ENCODE measurements at places on chromosomes 13 and 19.

DNA sequence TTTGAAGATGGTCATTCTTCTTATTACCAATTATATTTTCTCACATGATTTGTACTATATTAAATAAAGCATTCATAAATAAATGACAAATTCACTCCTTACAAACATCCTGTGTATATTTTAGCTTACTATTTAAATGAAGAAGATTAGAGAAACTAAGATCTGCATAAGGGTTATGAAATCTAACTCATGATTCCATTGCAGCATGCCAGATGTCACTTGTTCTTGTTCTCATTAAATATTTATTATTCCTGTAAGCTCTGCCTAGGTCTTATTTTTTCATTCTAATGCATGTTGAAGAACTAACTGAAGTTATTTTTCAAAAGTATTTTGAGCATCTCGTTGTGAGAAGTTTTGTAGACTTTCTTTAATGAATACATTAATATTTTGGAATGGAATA lies 18.3 kb downstream of the NUP58 start:
- DNase-seq = no peak

- no peak for DNase-seq
Observed at GRCh38 chr19:14006766-14007562, 844 bp upstream of the RFX1 start.

DNA sequence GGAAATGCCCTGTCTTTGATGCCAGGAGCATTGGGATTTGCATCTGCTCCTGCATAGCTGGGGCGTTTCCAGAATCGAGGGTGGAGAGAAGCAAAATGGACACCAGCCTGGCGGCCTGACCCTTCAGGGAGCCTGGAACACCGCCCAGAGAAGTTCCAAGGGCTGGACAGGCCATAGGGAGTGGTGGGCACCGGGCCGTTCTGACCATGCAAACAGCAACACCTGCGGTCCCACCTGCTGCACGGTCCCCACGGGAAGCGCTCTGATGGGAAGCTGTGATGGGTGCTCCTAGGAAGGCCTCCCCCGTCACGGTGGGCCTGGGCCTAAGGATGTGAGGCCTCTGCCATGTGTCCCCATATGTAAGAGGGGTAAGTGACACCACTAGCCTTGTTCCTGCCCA lies 34.2 kb upstream of the ANKRD10 start:
- DNase-seq = no peak

- no peak for DNase-seq
Observed at GRCh38 chr13:43626994-43627393, 159.8 kb downstream of the ENOX1 start.

GRCh38 chr19:6590258-6590826 lies 608 bp downstream of the CD70 start:
- no peak for DNase-seq

DNA sequence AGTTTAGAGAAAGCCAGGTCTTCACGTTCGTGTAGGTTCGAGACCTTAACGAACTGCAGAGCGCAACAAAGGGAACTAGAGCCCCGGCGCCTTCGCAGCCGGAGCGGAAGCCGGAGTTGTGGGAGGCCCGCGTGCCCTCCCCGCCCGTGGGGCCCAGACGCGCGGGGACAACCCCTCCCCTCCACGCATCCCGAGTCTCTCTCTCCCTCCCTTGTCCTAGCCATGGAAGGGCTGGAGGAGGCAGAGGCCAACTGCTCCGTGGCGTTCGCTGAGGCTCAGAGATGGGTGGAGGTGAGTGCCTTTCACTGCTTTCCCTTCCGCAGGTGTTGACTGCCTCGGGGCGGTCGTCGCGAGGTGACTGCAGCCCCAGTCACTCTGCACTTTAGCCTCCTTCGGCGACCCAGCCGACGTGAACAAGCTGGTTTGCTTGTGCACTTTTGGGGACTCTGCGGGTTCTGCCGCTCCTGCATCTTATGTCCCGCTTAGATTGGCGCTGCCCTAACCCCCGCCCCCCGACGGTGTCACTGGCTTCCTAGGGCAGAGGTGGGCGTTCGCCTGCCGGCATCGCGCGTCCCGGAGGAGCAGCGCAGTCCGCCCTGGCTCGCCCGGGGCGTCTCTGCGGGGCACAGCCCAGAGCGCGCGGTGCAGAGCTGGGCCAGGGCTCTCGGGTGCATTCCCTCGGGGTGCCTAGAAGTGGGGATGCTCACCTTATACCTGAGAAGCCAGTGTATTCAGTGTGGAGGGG lies 478 bp downstream of the LMO7 start:
- no peak for DNase-seq

GRCh38 chr19:11453468-11454341 lies 18.3 kb downstream of the PRKCSH start:
- DNase-seq = no peak

GRCh38 chr19:53045536-53045935 lies 996 bp downstream of the ERVV-2 start:
- no peak for DNase-seq

- no peak for DNase-seq
Observed at GRCh38 chr13:45141369-45141768, 21.1 kb downstream of the GTF2F2 start.

DNA sequence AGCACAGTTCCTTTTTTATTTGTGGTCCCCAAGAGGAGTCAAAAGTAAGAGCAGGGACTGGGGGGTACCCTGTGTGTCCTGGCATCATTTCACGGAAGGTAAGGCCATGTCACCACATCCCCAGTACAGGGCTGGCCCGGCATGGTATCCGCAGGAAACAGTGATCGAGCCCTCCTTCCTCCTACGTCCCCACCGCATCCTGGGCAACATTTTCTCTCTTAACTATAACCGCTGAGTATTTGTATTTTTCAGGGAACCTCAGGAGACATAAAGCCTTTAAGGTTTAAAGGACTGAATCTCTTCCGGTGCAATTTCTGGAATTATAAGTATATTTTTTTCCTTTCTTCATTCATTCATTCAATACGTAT lies 13.6 kb upstream of the LATS2 start:
- DNase-seq = no peak

DNA sequence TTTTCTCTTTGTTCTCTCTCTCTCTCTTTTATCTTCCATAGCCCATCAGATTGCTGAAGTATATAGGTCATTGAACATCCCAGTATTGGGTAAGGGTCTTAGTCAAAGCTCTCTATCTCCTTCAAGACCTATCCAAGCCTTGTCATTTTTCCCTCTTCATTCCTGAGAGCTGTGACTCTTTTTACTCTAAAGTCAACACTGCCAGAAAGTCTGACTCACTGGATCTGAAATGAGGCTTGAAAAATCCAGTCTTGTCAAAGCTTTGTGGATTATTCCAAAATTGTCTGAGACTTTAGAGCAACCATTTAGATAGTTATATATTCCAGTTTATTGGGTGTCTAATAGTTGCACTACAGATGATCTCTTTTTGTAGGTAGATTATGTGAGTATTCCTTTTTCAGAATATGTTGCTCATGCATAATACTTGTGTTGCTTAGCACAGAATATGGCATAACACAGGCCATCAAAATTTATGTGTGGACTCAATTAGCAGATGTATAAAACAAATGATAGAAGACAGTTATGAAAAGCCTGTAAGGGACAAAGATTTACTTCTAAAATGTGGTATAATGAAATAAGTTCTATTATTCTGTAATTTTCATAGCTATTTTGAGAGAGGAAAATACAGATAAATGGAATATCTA lies 389.3 kb upstream of the PCDH9 start:
- no peak for DNase-seq

DNA sequence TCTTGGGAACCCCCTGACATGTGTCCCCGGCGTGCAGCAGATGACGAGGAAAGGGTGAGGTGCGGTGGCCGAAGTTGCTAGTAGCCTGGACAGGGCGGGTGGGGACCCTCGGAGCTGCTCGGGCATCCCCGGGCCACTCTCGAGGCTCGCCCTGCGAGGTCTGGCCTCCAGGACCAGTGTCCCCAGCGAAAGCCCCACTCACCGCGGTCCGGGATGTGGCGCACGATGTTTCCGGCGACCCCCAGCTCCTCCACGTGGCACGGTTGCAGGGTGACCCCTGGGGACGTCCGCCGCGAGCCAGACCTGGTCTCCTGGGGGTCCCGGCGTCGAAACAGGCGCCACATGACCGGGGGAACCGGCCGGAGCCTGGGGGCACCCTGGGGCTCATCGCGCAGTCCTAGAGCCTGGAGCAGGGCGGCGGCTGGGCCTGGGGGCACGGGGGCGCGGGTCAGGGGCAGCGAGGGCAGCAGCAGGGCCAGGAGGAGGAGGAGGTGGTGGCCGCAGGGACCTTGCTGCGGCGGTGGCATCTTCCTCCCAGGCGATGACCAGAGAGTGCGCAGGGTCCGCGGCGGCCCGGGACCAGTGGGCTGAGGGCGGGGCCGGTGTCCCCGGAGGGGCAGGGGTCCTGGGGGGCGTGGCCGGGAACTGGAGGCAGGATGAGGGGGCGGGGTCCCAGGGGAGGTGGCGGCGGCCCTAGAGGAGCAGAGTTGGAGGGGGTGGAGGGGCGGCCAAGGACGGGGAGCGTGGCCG lies 26.0 kb downstream of the CERS1 start:
- no peak for DNase-seq

GRCh38 chr19:54518844-54519243 lies 16.2 kb downstream of the LAIR2 start:
- no peak for DNase-seq

DNA sequence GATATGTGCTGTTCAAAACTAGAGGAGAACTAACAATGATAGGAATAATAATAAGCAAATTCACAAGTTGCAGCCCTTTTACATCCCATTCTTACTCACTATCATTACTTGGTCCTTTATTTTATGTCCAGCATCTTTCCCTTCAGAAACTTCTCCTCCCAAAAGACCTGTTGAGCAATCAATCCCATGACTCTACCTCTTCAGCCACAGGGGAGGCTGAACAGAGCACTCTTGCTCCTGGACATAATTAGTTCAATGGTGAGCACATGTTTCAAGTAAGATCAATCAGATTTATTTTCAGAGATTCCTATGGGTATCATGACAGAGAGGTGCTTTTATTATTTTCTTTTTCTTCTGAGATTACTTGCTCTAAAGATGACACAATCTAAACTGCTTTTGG lies 260.0 kb downstream of the COG6 start:
- no peak for DNase-seq

- DNase-seq = no peak
Observed at GRCh38 chr19:49749055-49749716, 13.9 kb downstream of the TSKS start.

DNA sequence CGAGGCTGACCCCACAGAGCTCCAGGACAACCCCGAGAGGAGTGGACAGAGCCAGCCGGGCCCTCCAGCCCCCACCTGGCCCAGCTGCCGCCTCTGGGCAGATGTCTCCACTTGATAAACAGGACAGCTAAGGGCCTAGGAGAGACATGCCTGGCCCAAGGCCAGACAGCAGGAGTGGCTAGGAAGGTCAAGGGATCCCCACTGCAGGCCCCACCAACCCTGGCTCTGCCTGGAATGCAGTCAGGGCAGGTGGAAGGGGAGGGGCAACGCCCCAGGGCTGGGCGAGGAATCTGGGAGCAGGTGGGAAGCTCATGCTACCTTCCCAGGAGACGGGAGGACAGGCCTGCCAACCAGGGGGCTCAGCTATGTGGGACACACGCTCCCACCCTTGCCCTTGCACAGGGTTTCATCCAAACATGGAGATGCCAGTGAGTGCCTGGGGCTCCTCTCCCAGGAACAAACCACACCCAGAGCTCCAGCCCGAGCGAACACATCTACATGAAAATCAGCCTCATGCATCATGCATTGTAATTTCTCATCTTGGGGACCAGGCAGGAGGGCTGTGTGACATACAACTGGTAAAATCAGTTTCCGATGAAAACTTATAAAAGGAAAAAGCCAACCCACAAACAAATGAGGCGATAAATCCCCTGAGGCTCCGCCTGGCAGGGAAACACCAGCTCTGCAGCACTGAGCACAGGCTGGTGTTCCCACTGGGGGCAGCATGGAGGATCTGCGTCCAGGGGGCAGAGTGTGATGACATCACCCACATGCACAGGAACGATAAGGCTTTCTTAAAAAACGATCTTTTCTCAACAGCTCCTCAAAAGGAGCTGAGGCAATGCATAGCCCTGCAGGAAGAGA lies 25.0 kb downstream of the SH3GL1 start:
- DNase-seq = no peak

DNA sequence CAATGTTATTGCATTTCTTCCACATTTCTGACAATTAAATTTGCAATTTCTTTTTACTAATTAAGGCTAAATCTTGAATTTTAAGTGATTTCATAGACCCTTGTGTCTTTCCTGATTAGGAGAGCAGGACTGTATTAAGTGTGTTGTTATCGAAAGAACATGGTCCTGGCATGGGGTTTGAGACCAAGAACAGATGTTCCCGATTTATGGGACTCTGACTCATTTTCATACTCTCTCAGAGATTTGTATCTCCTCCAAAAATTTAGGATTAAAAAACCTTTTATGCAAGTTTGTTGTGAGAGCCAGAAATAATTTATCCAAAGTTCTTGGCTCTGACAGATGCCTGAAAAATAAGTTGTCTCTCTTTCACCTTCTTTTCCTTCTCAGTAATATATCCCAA lies 589.3 kb upstream of the ARGLU1 start:
- DNase-seq = no peak

DNA sequence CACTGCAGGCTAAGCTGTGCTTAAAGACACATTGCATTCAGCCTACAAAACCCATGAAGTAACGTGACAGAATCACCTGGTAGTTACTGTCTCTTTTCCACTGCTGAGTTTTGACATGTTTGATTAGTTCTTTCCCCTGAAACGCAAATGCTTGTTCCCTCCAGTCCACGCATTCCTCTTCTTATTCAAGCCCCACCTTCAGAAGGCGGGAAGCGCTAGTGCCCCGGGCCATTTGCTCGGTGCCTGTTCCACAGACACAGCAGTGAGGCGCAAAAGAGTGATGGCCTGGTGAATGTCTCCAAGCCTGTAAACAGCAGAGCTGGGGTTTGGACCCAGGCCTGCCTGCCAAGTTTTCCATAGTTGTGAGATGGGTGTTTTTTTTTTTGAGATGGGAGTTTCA lies 10.9 kb downstream of the ACP4 start:
- DNase-seq = no peak

GRCh38 chr13:41199526-41199925 lies 5.2 kb upstream of the KBTBD7 start:
- DNase-seq = no peak

DNA sequence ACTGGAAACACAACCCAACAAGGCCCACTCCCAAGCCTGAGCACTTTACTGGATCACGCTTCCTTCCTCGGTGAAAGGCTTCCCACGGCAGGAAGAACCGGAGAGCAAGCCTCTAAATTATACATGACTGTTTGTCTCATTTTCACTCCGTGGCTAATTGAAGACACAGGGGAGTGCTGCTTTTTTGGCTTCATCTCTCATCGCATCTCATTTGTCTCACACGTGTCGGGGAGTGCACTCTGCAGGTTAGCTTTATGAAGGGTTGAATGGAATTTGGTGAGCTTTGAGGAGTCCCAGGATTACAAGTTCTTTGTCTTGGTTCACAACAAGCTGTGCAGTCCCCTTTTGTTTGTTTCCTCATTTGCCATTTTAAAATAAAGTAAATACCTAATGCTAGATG lies 544.6 kb downstream of the GPC6 start:
- DNase-seq = no peak
